HuH-7 (cell line): ENCODE measurements at places on chromosomes 1 and 21.

GRCh38 chr1:169925505-169926482 lies 32.1 kb upstream of the SCYL3 start:
- DNase-seq: no peak

- DNase-seq: peak; percentile 50
Measured at GRCh38 chr1:56576880-56577405, 2.4 kb downstream of the PLPP3 start.

- no peak for DNase-seq
Measured at GRCh38 chr1:110206261-110206920, 3.7 kb upstream of the KCNC4 start.

DNA sequence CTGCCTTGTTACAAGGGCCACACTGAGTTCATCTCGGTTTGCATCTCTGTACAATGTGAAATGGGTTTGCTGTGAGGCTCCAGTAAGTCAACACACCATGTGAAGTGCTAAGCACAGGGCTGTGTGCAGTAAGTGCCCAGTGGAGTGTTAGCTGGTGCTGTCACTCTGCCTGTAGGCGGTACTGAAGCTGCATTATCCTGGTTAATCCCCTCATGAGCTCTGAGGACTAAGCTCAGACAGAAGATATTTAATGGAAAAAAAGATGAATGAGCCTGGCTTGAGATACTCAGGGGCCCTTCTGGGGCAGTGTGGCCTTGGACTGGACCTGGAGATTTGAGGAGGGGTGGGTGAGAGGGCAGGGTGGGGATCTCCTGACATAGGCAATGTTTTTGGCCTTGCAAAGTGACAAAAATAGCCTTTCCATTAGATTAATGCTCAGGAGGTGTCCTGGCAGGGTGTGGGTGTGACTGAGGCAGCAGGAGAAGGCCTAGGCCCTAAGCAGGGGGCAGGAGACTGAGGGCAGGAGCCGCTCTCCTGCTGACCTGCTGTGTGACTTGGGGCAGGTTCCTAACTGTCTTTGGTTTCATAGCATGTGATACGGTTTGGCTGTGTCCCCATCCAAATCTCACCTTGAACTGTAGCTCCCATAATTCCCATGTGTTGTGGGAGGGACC lies 570.5 kb downstream of the PTPRU start:
- DNase-seq: no peak

DNA sequence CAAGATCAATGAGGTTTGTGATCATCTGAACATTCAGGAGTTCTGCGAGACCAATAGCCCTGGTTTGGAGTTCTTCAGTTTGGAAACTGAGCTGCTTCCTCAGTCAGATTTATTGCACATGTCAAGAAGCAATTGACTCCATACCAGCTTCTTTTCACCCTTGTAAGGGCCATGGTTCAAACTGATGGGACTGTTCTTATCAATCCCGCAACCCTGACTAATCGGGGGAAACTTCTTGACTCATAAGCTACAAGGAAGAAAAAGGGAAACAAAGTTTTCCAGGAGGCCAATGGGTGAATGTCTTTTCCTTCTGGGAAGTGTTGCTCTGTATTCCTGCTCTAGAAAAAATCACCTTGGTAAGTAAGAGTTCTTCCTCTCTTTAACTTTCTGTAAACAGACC lies 187.9 kb downstream of the MIS18A start:
- no peak for DNase-seq
